GM12864 (cell line): ENCODE measurements at places on chromosomes 5 and 9.

- no peak for DNase-seq
Observed at GRCh38 chr9:130290291-130291181, 25.0 kb downstream of the HMCN2 start.

DNA sequence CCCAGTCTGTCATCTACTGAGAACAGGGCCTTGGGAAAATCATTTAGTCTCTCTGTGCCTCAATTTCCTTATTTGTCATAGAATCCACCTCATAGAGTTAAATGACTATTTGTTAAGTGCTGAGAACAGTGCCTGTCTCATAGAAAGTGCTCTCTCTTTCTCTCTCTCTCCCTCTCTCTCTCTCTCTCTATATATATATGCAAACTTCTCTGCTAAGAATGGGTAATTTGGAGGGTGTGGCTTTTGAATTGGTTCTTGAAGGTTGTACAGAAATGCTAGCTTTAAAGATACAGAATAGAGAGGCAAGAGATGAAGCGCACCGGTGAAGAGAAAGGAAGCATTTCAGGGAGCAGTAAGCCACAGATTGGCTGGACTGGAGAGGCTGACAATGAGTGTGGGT lies 197.4 kb downstream of the FBN2 start:
- DNase-seq, result no peak

DNA sequence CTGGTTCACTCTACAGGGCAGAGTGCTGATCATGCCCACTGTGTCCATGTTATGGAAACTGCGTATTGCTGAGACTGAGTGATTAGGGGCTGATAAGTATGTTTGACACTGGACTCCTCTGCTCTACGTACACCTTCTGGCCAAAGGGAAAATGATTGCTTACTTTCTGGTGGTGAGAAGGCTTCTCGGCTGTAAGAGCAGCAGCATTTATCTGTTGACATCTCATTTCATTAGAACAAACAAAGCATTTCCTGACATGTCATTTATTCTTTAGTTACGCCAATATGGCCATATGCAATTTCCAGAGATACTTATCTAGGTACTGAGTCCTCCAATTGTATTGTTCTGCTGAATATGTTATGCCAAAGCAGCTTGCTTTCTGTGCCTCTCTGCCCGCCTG lies 5.6 kb downstream of the FAXDC2 start:
- no peak for DNase-seq

DNA sequence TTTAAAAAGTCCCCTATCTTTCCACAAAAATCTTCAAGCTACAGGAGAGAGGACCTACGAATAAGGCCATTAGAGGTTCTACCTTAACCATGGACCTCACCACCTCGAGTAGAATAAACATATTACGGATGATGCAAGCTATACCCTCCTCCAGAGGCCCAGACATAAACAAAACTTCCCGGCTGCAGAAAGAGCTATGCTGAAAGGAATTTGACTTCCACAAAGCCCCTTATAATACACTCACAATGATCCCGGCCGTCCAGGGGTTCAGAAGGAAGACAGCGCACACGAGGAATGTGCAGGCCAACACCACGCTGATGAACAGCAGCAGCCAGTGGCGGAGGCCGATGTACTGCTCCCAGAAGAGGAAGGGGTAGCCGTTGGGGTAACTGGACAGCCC lies 59.0 kb downstream of the PTCH1 start:
- DNase-seq, result no peak

- no peak for DNase-seq
Observed at GRCh38 chr9:117265253-117265652, 149.6 kb downstream of the ASTN2 start.

- no peak for DNase-seq
Observed at GRCh38 chr5:149940077-149940574, 4.5 kb downstream of the PDE6A start.

GRCh38 chr5:36728697-36729543 lies 122.5 kb downstream of the SLC1A3 start:
- no peak for DNase-seq

DNA sequence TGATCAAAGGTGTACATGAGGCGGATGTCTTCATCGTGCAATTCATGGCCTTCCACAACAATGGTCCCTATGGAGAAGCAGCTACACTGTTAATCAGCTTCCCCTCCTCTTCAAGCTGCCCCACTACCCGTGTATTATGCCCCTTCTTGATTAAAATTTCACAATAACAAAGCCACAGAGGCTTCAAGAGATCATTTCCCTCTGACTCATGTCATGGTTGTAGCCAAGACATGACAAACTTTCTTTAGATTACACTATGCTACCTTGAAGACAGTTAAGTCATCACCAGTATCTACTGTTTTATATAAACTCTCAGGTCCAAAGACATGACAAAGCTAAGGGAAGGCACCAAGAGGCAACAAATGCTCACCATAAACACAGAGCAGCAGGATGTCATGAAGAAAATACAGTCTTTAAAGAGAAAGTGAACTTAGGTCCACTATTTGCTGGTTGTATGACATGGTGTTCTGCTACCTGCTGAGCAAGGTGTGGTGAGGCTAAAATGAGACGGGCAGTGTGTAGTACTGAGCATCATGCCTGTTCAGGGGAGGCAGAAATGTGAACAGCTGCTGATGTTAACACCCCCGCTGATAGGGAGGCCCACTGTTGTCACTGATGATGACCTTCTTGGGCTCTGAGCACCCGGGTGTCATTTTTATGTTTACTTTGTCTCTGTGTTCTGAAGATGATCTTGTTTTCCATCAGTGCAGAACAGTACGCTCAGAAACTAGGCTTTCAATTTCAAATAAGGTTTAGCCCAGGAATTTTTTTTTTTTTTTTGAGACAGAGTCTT lies 48.3 kb downstream of the IARS1 start:
- DNase-seq, result no peak

- DNase-seq, result no peak
Observed at GRCh38 chr5:52987711-52988331, 1.3 kb upstream of the ITGA2 start.
